Cardiac ventricle fibroblast (primary cell): ENCODE measurements at places on chromosomes 2 and 18. TPM values are rescaled to one million over a fixed set of nuclear protein-coding genes. Genes with fewer than 3 reads are reported as not detected.

The DNAH7 gene
- total RNA-seq, result 0.12 and 1.0 TPM in 2 replicates

The IL36RN gene
- not detected in 2 replicates for total RNA-seq

The ACKR3 gene
- total RNA-seq, result 7.8 and 8.6 TPM in 2 replicates

The EGR4 gene
- not detected in 2 replicates for total RNA-seq

The ACP1 gene
- total RNA-seq, result 57.5 and 73.5 TPM in 2 replicates

The COBLL1 gene
- 0.24 and 1.1 TPM in 2 replicates for total RNA-seq

The NRP2 gene
- 8.2 and 13.2 TPM in 2 replicates for total RNA-seq

The REG3A gene
- total RNA-seq, result not detected in 2 replicates

The DSG4 gene
- total RNA-seq, result not detected in 2 replicates

The MERTK gene
- 0.64 and 2.7 TPM in 2 replicates for total RNA-seq

The MC4R gene
- total RNA-seq, result not detected in 2 replicates

The DRC1 gene
- 0.59 TPM in 1 of 2 replicates, not detected in the other for total RNA-seq

The FNDC4 gene
- 30.8 and 42.8 TPM in 2 replicates for total RNA-seq

The KLHL30 gene
- 0.06 TPM in 1 of 2 replicates, not detected in the other for total RNA-seq

The SCYGR6 gene
- total RNA-seq, result not detected in 2 replicates

The CD8B2 gene
- total RNA-seq, result not detected in 2 replicates

The ARHGAP28 gene
- total RNA-seq, result 15.7 and 21.3 TPM in 2 replicates
